ENCODE measurements at places on chromosomes 12 and 14. TPM values are rescaled to one million over a fixed set of nuclear protein-coding genes. Genes with fewer than 3 reads are reported as not detected.

GRCh38 chr14:26265170-26265685 is 332.6 kb downstream of the NOVA1 start:
- DNase-seq: no peak

- no peak for DNase-seq
Observed at GRCh38 chr14:56753396-56753795, 56.9 kb downstream of the OTX2 start.

GDF3 gene
- 0.04 TPM for polyA plus RNA-seq

TMEM229B gene
- 0.52 TPM for polyA plus RNA-seq

NXPH4 gene
- 0.20 TPM for polyA plus RNA-seq

- DNase-seq: peak; percentile 70
Observed at GRCh38 chr12:110501399-110501751, 536 bp downstream of the VPS29 start.
